CD4-positive, alpha-beta T cell (primary cell): ENCODE measurements at places on chromosomes 7 and 10. TPM values are rescaled to one million over a fixed set of nuclear protein-coding genes. Genes with fewer than 3 reads are reported as not detected.

Gene RNF32
- total RNA-seq: 0.99 TPM

Gene KIF11
- 0.47 TPM for total RNA-seq

Gene WAC
- 169 TPM for total RNA-seq

Gene TAS2R5
- 0.56 TPM for total RNA-seq

Gene PNLIPRP1
- not detected for total RNA-seq

Gene PON3
- total RNA-seq: not detected

Gene ARHGEF35
- 3.2 TPM for total RNA-seq
